ENCODE measurements at places on chromosomes 2 and 18. TPM values are rescaled to one million over a fixed set of nuclear protein-coding genes. Genes with fewer than 3 reads are reported as not detected.

Gene ANKRD30B
- total RNA-seq, result not detected

Gene IL1F10
- not detected for total RNA-seq

Gene POTEC
- total RNA-seq, result not detected

Gene SERPINB10
- total RNA-seq, result not detected

Gene FAP
- 12.8 TPM for total RNA-seq

Gene TUBA3D
- not detected for total RNA-seq

Gene KCNJ3
- not detected for total RNA-seq

Gene CLEC4F
- total RNA-seq, result not detected

Gene COL4A4
- 45.2 TPM for total RNA-seq

Gene IL1A
- total RNA-seq, result 0.18 TPM

Gene MROH2A
- total RNA-seq, result not detected

Gene TBR1
- not detected for total RNA-seq

Gene PTPRN
- 1.9 TPM for total RNA-seq

Gene SERPINE2
- 177 TPM for total RNA-seq

Gene DQX1
- total RNA-seq, result not detected

Gene NT5DC4
- total RNA-seq, result not detected

Gene UGT1A4
- not detected for total RNA-seq

Gene ZNF521
- total RNA-seq, result 1.8 TPM

Gene POTEE
- not detected for total RNA-seq

Gene CACNB4
- total RNA-seq, result 0.54 TPM

Gene SMCHD1
- 35.6 TPM for total RNA-seq

Gene AMER3
- total RNA-seq, result not detected

Gene THAP4
- total RNA-seq, result 36.3 TPM

Gene RAB31
- 40.4 TPM for total RNA-seq

Gene PLEKHH2
- total RNA-seq, result 1.8 TPM

Gene CRYGA
- total RNA-seq, result not detected

Gene SNED1
- total RNA-seq, result 84.5 TPM

Gene HOXD12
- not detected for total RNA-seq

Gene CCDC150
- total RNA-seq, result 1.1 TPM

Gene C2orf72
- 2.1 TPM for total RNA-seq

Gene TMEM127
- total RNA-seq, result 26.7 TPM

Gene ASXL3
- not detected for total RNA-seq

Gene PMAIP1
- 2.2 TPM for total RNA-seq

Gene EMILIN1
- 388 TPM for total RNA-seq

Gene ANO7
- 1.6 TPM for total RNA-seq

Gene LONRF2
- not detected for total RNA-seq

Gene LYG1
- total RNA-seq, result not detected

Gene FBXO15
- total RNA-seq, result not detected

Gene VSNL1
- total RNA-seq, result not detected
